ENCODE measurements at places on chromosomes 3 and 15.
A peak's percentile ranks its signal among the peaks of the same experiment; 100 is the strongest.

- DNase-seq: no peak
Observed at GRCh38 chr3:106826791-106827311, 550.4 kb upstream of the CCDC54 start.

DNA sequence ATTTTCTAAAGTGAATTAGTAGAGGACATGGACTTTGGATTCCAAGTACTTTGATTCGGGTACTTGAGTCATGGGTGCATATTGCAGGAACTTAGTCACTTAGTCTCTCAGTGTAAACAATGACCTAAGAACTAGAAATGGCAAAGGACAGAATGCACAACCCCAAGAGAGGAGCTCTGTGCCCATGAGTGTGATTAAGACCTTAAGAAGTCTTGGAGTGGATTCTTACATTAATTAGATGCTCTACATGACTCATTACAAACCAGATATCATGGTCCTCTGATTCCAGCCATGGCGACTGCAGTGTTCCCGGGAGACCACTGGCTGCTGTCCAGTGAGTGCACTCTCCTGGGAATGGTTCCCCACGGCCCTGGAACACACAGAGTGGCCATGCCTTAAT is 251.5 kb downstream of the GABRG3 start:
- DNase-seq: no peak

GRCh38 chr3:161672478-161672877 is 175.9 kb downstream of the OTOL1 start:
- no peak for DNase-seq

- no peak for DNase-seq
Observed at GRCh38 chr3:162847511-162847910, 1350.9 kb downstream of the OTOL1 start.

- no peak for DNase-seq
Observed at GRCh38 chr15:91040856-91041255, 18.5 kb upstream of the VPS33B start.

DNA sequence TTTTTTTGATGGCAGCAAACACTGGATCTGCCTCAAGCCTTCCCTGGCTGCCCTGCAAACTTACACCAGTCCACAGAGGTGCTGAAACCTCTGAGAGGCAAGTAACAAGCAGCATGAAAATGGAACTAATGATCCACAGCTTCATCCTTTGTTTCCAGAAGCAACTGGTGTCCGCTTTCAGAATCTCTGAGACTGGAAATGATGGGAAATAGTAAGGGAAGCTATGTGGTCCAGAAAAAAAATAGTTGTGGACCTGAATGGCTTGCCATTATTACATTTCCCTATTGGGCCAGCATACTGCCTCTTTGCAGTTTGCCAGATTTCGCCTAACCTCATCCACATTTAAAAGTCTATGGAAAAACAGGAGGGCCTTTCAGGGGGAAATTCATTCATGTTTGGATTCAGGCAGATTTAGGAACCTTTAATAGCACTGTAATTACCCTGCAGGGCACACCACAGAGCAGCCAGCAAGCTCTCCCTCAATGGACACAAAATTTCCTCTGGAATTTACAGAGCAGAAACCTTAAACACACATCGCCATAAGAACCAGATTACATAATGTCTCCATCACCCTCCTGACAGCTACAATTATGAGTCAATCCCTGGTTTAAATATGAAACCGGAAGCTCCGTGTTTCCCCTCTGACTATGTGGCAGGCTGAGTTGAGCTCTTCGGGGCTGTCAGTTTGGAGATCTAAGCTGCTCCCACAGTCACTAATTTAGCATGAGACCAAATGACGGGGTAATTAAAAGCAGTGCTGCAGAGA is 134.4 kb downstream of the TMCO5A start:
- peak; percentile 58 for DNase-seq

- no peak for DNase-seq
Observed at GRCh38 chr3:94159062-94159828, 96.4 kb downstream of the NSUN3 start.

DNA sequence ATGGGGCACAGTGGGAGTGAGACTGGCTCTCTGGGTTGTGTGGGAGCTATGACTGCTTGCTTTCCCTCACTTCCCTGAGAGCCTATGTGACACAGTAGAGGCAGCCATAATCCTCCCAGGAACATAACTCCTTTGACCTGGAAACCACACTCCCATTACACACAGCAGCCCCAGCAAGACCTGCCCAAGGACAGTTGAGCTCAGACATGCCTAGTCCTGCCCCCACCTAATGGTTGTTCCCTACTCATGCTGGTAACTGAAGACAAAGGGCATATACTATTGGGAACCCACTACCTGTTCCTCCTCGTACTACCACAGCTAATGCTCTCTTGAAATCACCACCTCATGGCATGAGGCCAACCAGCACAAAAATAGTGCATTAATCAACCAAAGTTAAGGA is 550.4 kb upstream of the ARPP21 start:
- DNase-seq: no peak

DNA sequence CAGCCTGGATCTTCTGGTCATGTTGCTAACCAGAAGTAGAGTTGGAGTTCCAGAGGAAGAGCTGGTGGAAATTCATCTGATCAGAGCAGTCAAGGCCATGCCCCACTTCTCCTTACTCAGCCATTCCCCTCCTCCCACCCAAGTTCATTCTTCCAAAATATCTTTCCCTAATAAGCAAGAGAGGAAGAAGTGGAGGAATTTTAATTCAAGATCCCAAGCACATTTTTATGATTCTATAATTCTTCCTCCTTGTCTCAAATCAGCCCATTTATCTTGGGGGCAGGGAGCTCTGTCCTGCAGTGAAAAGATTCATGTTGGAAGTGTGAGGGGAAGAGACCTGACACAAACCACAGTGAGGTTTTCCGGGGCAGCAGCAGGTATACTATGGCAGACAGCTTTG is 85.0 kb upstream of the GALNT15 start:
- DNase-seq: no peak

- no peak for DNase-seq
Observed at GRCh38 chr3:198043119-198043518, 83.1 kb downstream of the LMLN start.

DNA sequence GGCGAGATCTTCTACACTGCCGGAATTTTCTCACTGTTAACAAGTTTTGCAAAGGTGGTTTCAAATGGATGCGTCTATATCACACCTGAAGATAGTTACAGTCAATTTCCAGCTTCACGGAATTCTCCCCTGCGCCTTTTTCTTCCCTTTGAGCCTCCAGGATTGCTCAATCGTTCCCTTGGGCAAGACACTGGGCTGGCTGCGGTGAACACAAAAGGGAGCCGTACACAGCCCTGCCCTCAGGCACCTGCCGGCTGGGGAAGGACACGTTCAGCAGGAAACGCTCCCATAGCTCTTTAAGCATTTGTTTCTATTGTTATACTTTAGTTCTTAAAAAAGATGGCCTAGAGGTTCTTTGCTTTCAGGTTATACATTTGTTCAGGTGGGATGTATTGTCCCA is 85.7 kb downstream of the C3orf70 start:
- DNase-seq: no peak

- DNase-seq: no peak
Observed at GRCh38 chr3:50371133-50371685, 11.9 kb upstream of the TMEM115 start.

GRCh38 chr3:55947406-55947805 is 460.3 kb upstream of the WNT5A start:
- DNase-seq: no peak

- no peak for DNase-seq
Observed at GRCh38 chr3:187213616-187214015, 16.3 kb downstream of the RTP1 start.

DNA sequence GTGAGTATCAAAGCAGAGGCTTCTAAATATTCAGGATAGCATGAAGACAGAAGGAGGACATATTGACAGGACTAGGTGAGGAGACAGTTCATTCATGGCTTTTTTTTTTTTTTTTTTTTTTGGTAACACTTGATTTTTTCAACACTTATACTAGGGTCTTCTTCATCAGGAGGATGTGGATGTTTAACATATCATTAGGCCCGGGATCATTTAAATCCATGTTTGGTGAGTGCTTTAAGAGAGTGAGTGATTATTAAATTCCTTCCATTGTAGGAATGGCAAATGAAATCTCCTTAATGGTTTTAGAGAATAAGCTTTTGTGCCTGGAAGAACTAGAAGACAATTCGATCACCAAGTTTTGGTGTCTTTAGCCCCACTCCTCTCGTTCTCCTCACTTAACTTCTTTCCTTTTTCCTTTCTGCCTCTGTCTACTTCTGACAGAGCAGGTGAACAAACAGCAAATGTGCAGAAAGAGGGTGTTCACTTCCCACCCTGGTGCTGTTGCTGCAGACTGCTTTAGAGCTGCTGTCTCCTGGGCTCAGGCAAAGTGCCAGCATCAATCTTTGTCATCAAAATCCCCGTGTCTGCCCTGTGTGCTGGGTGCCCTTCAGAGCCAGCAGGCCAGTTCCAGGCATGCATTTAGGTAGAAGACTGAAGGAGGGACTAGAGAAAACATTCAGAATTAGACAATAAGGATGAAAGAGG is 35.6 kb upstream of the RAB11A start:
- DNase-seq: no peak

DNA sequence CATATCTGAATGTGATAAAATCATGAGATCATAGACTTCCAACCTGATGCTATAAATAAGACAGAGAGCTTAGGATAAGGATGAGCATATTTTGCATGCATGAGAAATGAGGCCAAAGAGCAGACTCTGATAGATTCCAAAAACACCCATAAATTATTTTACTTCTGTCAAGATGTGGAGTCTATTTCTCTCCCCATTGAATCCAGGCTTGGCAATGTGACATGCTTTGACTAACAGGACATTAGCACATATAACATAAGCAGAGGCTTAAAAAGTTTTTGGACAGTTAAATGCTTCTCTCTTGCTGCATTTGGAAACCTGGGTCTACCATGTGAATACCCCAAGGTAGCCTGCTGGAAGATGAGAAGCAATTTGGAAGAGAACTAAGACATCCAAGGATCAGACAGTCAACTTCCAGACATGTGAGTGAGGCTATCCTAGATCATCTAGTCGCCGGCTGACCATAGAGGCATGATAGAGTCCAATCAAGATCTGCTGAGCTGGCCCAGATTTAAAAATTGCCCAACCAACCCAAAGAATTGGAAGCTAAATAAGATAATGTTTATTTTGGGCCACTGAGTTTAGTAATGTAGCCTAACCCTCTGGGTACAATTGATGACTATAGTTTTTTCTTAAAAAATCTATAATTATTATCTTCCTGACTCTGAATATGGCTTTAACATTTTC is 30.3 kb downstream of the MYLK start:
- DNase-seq: no peak

- no peak for DNase-seq
Observed at GRCh38 chr3:67587811-67588210, 66.6 kb downstream of the SUCLG2 start.

DNA sequence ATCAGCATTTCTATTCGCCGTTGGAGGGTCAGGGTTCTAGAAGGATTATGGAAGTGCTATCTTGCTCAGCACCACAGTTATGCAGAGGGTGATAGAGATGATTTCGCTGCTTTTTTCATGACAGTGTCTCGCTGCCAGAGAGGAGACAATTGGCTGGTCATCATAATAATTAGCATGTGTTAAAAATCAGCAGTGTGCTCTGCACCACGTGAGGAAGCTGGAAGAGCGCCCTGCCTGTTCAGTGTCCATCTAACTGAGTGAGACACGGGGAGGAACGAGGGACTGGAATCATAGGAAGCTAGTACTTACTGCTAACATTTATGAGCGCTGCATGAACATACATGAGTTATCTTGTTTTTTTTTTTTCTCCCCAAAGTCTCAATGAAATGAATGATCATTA is 116.2 kb upstream of the PLAAT1 start:
- DNase-seq: no peak

DNA sequence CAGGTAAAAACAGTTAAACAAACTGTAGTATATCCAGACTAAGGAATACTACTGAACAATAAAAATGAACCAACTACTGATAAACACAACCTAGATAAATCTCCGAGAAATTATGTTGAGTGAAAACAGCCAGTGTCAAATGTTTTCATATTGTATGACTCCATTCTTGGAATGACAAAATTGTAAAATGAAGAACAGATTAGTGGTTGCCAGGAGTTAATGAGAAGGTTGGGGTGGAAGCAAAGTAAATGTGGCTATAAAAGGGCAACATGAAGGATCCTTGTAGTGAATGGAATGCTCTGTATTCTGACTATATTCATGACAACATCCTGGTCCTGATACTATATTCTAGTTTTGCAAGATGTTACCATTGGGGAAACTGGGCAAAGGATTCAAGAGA is 27.5 kb upstream of the ACKR4 start:
- DNase-seq: no peak

DNA sequence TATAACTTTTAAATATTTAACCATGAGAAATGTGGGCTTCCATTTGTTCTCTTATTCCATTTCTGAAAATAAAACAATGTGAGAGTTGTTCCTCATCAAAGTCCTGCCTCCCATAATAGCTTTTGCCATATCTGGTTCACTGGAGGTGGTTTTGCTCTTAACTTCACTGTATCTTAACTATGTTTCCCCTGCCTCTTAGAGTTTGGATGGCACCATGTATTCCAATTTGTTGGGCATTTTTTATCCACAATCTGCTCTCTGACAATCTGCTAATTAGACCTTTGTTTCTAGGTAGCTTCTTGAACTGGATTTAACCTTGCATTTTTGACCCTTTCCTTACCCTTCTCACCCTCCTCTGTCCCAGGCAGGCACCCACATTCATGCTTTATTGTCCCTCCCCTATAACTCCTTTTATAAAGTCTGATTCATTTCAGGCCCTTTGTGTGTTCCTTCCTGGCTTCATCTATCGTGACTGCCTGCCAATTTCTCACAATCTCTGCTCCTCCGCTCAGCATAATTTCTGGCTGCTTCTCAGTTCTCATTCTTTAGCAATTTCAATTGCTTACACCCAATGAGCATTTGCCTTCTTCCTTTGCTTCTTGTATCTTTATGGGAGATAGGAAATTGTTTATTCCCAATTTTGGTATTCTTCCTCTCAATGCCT is 144.2 kb upstream of the ARHGEF26 start:
- DNase-seq: no peak

- DNase-seq: no peak
Observed at GRCh38 chr15:49895347-49896223, 223.4 kb downstream of the ATP8B4 start.

DNA sequence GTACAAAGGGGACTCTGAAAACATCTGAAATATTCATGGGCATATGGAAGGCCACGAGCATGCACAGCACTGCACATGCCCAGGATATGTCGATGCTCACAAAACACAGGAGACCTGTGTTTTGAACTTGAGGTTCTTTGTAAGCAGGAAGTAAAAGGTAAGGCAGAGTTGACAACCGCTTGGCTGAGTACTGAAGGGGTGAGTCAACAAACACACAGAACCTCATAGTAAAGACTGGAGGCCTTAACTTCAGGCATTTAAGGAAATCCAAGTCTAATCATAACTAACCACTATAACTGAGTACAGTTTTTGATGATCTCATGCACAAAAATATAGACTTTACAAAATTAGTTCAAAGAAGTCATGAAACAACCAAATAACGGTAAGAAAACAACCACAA is 80.6 kb downstream of the MYO9A start:
- no peak for DNase-seq

- DNase-seq: no peak
Observed at GRCh38 chr15:42493679-42494078, 1.8 kb upstream of the SNAP23 start.

- no peak for DNase-seq
Observed at GRCh38 chr15:50519740-50520425, 26.6 kb downstream of the USP50 start.

- DNase-seq: no peak
Observed at GRCh38 chr3:180871901-180872300, 40.6 kb upstream of the FXR1 start.

All from CD4-positive, alpha-beta T cell treated with Interleukin-15 for 1 hour (primary cell).